Activated T-helper 1 cell treated with anti-CD3 and anti-CD28 coated beads, Interleukin-2, amount 50 U/mL, for 16 hours (primary cell): ENCODE measurements at places on chromosomes 5 and 9.

DNA sequence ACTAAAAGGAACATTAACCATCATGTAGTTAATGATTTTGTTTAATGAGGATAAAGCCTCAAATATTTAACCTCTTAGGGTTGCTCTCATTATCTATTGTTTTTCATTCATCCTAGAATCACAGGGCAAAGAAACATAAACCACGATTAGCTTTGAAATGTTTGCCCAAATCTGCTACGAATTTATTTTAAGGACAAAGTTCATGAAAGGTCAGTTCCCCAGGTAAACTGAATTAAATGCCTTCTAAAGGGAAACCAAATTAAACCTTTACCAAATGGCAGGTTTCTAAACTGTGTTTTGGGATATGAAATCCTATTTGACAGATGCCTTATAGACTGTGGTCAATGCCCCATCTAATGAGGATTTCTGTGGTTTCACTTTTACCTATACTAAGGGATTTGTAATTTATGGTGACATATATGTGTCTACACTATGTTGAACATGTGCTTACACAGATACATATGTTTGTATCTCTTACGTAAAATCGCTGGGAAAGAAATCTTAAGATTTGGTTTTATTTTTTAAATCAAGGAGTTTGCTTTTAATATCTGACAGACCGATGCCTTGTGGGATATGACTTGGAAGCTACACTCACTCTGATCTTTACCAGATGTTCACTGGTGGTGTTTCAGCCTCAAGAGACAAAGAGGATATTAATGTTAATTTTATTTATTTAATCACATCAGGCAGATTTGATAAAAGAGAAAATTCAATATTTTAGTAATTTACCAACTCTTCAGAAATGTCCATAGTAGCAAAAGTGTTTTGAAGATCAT, 188.4 kb downstream of the GLIS3 start:
- DNase-seq: no peak

GRCh38 chr5:142402752-142403318, 78.0 kb upstream of the SPRY4 start:
- no peak for DNase-seq

- DNase-seq: no peak
Measured at GRCh38 chr5:96226941-96227552, 206.0 kb downstream of the PCSK1 start.

DNA sequence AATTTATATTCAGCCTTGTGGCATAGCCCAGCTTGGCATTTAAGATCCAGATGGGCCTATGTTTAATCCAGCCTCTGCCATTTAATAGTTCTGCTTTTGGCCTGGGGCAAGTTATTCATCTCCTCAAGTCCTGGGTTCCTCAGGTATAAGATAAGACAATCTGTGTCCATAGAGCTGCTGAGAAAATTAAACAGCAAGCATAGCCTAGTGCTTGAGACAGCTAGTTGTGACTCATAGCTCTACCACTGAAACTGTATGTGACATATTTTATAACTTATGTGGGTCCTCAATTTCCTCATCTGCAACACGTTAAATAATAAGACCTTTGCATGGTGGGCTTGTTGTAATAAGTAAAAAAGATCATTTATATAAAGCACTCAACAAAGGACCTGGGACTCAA, 53.3 kb upstream of the ATP10B start:
- no peak for DNase-seq

GRCh38 chr9:12958279-12958678, 183.5 kb downstream of the LURAP1L start:
- no peak for DNase-seq

DNA sequence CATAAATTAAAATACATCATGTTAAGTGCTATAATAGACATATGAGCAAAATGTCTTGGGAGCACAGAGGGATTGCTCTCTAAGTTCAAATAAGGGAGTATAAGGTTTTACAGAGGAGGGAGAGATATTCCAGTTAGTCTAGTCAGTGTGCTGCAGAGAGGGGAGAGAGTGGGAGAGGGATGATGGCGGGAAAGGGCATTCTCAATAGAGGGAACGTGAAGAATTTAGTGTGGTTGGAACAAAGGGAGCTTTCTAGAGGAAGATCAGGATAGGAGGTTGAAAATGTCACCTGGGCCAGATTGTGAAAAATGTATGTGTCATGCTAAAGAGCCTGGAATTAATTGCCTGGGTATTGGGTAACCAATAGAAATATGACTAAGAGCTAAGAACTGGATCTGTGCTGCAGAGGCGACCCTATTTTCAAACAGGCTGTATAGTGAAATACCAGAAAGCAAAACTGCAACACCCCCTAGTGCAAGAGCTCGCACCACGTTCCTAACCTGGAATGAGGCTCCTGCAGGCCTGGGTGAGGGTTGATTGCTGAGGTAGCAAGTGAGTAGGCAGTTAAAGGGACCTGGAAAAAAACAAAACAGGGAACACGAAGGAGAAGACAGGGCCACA, 791.8 kb upstream of the C9orf72 start:
- DNase-seq: no peak

DNA sequence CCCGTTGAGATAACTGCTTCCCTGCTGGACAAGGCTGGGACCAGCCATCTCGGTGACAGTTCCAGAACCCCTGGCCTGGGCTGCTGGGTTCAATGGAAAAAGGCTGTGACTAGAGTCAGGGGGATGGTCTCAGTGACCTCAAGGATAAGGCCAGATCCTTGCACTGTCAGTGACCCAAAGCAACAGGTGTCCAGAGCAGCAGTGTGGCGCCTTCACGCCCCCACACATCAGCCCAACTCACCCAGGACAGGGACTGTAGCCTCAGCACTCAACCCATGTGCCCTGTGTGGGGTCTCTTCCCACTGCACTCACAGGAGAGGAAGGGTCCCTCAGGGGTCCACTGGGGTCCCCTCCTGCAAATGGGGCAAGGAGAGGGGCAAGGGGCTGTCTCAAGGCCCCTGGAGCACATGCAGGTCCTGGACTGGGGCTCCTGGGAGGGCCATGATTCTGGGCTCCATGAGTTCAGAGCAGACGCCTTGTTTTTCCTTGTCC, 698 bp upstream of the LCN2 start:
- no peak for DNase-seq

GRCh38 chr9:135971892-135972291, 10.7 kb upstream of the UBAC1 start:
- no peak for DNase-seq

DNA sequence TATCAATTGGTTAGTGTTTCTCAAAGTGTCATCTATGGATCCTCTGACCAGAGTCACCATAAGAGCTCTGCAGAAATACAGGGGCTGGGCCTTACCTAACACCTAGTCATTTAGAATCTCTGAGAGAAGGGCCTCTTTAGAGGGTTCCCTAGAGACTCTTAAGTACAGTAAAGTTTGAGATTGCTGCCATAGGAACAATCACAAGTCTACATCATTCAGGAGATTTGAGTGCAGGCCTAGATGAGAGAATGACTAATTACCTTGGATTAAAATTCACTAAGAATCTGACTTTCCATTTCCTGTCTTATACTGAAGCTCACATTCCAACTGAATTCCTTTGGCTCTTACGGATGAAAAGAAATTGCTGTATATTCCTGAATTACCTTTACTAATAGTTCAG, 182.1 kb upstream of the PTGER4 start:
- DNase-seq: no peak
